Stimulated activated CD4-positive, alpha-beta T cell treated with anti-CD3 and anti-CD28 coated beads, Interleukin-12 subunit alpha, Interleukin-12 subunit beta, amount 100 ng/mL, for 24 hours (primary cell): ENCODE measurements at places on chromosomes 7 and 10.

DNA sequence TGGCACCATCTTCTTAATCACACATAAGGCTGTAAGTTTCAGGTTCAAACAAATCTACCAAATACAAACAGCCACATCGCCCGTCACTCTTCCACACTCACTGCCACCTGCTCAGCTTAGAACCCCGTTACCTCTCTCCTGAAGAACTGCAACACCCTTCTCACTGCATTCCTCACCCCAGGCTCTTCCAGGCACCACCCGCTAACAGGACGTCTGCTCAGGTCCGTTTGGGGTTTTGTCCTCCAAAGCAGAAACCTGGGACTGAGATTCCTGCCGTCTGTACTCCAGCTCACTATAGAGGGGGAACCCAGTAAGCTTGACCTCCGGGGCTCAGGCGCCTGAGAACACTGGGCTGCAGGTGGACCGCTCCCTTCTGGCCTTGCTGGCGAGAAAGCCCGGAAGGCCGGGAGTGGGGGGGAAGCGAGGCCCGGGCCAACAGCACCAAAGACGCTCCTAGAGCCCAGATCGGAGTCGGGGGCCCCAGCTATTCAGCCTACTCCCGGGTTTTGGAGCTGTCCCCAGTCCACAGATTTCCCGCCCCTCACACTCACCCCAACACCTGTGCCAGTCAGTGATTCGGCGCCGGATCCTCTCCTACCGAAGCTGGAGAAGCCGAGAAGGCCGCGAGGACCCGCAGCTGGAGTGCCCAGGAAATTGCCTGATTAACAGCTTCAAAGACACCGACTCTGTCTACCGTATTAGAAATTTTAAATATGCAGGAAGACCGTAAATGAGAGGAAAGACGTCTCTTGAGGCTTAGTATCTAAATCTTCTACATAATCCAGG is at the start of gene AP3M1:
TSS of gene AP3M1 (minus strand) at position 625 of the 786 bp plus-strand sequence. CDS start 12,449 bp downstream, outside the sequence.
- peak; percentile 70 for DNase-seq

DNA sequence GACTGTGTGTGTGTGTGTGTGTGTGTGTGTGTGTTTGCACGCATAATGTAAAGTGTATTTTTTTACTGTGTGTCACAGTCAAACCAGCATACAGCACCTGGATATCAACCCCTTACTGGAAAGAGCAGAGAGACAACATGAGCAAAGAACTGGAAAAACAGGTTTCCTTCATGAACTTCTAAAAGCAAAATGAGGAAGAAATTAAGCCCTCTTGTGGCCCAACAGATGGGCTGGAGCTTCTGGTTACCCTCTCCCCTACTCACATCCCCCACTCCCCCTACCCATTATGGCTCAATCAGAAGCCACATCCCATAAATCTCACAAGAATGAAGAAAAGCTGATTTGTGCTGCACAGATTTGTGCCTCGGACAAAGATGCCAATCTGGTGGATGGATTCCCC is 36.2 kb downstream of the PDE1C start:
- no peak for DNase-seq

- DNase-seq: no peak
Observed at GRCh38 chr7:148712678-148713329, 14.1 kb downstream of the CUL1 start.

DNA sequence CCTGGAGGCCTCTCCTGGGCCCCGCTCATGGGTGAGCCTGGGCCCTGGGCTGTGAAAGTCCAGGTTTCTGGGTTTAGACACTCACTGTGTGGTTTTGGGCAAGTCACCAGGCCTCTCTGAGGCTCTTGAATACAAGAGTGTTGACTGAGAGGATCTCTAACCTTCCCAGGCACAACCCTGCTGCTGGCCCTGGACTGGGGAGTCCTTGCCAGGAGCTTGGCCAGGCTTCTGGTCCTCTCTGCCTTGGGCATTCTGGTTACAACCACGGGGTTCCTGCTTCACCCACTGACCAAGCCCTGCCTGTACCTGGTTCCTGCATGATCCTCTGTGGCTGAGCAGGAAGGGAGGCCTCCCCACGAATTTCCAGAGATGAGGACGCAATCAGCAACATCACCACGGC is 63.6 kb upstream of the COL13A1 start:
- no peak for DNase-seq

DNA sequence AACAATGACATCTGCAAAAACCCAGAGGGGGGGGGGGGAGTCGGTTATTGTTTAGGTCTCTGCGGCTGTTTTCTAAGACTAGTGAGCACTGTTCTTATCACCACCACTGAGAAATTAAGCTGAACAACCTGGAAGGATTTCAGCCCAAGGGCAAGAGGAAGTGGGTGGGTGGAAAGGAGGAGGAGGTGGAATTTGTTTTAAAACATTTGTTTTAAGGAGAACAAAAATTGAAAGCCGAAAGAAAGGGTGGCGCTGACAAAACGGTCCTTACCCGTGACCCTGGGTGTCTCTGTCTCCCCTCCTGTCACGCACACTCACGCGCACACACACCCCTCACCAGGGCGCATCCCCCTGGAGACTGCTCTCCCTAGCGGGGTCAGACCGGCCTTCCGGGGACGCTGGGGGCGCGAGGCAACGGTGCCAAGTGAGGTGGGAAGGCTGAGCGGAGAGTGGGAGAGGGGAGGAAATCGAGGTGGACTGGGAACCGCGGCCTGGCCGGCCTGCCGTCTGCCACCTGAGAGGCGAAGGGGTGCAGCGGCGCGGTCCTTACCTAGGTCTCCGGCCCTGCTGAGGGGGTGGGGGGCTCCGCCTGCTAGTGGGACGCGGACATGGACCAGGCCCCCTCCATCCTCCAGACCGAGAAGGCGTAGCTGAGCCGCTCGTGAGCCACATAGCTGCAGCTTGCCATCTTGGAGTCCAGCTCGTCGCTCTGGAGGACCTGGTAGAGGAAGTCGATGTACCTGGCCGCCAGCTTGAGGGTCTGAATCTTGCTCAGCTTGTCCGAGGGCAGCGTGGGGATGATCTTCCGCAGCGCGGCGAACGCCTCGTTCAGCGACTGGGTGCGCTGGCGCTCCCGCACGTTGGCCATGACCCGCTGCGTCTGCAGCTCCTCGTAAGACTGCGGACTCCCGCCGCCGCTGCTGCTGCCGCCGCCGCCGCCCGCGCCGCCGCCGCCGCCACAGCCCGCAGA is 1.0 kb downstream of the TWIST1 start:
- no peak for DNase-seq

- no peak for DNase-seq
Observed at GRCh38 chr7:135239263-135239662, 5.6 kb downstream of the STRA8 start.

- no peak for DNase-seq
Observed at GRCh38 chr7:146700015-146700560, 583.5 kb downstream of the CNTNAP2 start.

DNA sequence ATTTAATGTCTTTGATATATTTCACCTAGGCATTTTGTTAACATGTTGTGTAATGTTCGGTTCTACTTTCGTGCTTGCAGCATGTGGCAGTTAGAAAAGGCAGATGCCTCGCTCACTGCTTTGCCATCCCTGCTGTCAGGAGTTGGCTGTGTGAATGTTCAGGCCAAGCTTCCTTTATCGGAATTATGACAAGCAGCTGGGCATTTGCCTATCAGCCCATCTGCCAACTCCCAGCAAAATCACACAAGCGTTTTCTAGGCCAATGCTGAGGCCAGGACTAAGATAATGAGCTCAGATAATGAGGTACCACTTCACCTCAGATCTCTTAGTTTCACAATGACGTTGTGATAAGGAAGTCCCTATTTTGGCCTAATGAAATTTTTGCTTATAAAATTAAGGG is 212.7 kb upstream of the FAM3C start:
- DNase-seq: no peak

DNA sequence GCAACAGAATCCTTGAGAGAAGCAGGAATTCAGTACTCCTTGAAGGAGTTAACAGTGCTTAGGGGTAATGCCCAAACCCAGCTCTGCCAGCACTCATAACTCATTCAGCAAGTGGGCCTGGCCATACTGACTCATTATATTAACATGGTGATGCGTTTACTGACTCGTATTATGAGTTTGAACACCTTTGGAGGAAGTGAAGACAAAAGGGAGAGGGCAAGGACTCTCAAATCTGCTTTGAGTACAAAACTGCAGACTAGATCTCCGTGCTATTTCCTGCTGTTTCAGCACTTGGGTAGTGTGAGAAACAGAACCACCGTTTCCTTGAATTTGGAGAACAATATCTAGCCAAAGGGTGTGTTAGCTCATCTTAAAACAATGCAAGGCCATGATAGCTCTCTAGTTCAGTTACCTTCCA is 30.8 kb downstream of the SLC16A9 start:
- no peak for DNase-seq

- no peak for DNase-seq
Observed at GRCh38 chr10:48391994-48392393, 85.5 kb downstream of the MAPK8 start.

GRCh38 chr7:7816084-7816483 is 97.7 kb upstream of the RPA3 start:
- DNase-seq: no peak

- DNase-seq: no peak
Observed at GRCh38 chr10:84548869-84549268, 220.5 kb downstream of the CCSER2 start.

GRCh38 chr7:101486433-101487104 is 123.9 kb downstream of the COL26A1 start:
- DNase-seq: no peak

GRCh38 chr10:28793482-28793881 is 116.2 kb downstream of the BAMBI start:
- DNase-seq: no peak

GRCh38 chr7:133331861-133332260 is 79.0 kb downstream of the EXOC4 start:
- no peak for DNase-seq

GRCh38 chr10:66737241-66737640 is 188.6 kb upstream of the LRRTM3 start:
- DNase-seq: no peak

- no peak for DNase-seq
Observed at GRCh38 chr7:114051871-114052331, 133.1 kb upstream of the PPP1R3A start.

DNA sequence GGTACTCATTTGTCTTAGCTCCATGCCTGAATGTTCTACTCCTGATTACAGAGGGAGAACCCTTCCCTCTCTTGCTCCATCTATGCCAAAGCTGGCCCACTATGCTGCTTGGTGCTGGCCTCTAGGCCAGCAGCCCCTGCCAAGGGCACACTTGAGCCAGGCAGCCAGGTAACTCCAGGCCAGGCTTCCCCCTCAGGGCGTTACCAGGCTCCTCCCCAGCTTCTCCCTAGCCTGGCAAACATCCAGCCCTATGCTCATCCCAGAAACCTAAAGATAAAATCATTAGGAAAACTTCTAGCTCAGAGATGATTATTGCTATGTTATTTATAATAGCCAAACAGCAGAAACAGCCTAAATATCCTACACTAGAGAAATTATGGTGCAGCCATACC is 103.7 kb downstream of the KCNMA1 start:
- no peak for DNase-seq

GRCh38 chr10:125102246-125102645 is 58.1 kb downstream of the CTBP2 start:
- no peak for DNase-seq

GRCh38 chr10:55668326-55668922 is 692.6 kb downstream of the ZWINT start:
- no peak for DNase-seq

DNA sequence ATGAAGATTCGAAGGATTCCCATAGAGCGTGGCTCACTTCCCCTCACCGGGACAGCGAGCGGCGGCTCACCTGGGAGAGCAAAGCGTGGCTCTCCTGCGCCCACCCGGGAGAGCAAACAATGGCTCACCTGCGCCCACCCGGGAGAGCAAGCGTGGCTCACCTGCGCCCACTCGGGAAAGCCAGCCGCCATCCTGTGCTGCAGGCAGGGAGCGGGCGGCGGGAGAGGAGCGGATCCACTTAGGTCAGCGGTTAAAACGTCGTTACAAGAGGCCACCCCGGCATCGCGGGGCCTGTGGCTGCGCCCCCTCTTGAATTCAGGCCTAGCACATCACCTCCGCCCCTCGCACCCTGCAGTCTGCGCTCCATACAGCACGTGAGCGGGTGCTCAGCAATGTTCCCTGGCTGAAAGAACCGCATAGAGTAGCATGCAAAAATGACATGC is 461 bp upstream of the FIGNL1 start:
- no peak for DNase-seq

- no peak for DNase-seq
Observed at GRCh38 chr7:150869467-150869866, 17.1 kb downstream of the AOC1 start.

DNA sequence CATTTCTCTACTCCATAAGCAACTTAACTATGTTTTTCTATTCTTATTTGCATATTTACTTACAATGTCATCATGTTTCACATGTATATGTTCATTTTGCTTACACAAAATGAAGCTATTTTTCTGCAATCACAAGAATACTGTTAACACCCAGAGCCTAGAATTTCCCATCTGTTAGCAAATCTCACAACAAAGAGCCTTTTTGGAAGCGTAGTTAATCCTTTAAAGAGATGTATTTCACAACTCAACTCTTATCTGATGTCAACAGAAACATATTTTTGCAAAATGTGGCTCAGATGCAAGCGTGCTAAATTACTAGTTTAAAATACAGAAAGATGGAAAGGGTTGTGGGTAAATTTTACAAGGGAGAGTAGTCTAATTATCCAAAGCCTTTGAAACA is 110.6 kb upstream of the COL1A2 start:
- DNase-seq: no peak

DNA sequence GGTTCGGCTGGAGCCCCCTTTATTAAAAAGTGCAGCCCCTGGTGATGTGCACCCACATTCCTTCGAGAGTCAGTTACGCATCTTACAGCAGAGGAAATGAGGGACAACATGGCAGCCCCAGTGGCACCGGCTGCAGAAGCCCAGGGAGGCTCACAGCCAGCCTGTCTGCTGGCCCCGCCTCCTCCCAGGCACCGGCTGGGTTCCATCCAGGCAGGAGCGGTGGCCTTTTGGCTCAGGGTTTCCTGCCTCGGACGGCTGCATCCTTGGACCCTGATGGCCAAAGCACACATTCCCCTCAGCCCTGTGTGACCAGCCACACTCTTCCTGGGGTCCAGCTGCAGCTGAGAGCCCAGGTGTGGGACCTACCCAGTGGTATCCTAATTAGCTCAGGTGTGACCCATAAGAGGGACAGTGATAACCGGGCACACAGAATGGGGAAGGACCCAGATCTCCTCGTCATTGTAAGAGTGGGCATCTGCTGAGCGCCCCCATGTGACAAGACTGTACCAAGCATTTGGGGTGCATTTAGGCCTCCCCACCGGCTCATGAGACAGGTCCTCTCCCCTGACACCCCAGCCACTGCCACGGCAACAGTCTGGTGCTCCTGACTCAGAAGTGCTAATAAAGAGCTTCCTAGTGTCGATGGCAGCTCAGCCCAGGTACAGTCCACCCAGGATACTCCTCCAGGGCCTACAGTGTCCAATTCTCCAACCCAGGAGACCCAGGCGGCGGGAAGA is 63.3 kb upstream of the CHST15 start:
- DNase-seq: no peak

GRCh38 chr7:32846630-32847225 is 44.8 kb downstream of the KBTBD2 start:
- peak; percentile 86 for DNase-seq

- peak; percentile 52 for DNase-seq
Observed at GRCh38 chr10:101694674-101695403, at the start of gene FBXW4. TSS of gene FBXW4 (minus strand) at chr10:101695170. CDS start at chr10:101695105, 65 bp downstream.

GRCh38 chr7:84107259-84107658 is 87.3 kb downstream of the SEMA3A start:
- DNase-seq: no peak

- DNase-seq: no peak
Observed at GRCh38 chr10:4477664-4478063, 348.3 kb upstream of the AKR1E2 start.

GRCh38 chr7:8781166-8781565 is 347.8 kb downstream of the NXPH1 start:
- no peak for DNase-seq
